Fibroblast of skin of back (primary cell): ENCODE measurements at places on chromosomes 11 and 22.

DNA sequence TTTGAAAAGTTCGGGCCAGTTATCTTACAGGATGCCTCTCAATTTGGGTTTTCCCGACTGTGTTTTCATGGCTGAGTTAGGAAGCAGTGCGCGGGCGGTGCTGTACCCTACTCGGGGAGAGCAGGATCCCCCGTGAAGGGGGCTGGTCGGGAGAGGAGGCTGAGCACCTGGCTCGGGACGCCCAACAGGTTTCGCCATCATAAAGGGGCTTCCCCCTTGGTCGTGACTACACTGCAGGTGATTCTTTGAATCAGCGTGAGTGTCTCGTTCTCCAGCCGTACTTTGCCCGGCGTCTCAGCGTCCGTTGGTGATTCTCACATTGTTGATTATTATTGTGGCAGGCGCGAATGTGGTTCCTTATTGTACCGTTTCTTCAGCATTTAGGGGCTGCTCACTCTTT lies 46.6 kb downstream of the ST14 start:
- DNase-seq: no peak

- peak; percentile 68 for DNase-seq
Measured at GRCh38 chr11:56876621-56877275, 112.0 kb upstream of the OR5AK2 start.

DNA sequence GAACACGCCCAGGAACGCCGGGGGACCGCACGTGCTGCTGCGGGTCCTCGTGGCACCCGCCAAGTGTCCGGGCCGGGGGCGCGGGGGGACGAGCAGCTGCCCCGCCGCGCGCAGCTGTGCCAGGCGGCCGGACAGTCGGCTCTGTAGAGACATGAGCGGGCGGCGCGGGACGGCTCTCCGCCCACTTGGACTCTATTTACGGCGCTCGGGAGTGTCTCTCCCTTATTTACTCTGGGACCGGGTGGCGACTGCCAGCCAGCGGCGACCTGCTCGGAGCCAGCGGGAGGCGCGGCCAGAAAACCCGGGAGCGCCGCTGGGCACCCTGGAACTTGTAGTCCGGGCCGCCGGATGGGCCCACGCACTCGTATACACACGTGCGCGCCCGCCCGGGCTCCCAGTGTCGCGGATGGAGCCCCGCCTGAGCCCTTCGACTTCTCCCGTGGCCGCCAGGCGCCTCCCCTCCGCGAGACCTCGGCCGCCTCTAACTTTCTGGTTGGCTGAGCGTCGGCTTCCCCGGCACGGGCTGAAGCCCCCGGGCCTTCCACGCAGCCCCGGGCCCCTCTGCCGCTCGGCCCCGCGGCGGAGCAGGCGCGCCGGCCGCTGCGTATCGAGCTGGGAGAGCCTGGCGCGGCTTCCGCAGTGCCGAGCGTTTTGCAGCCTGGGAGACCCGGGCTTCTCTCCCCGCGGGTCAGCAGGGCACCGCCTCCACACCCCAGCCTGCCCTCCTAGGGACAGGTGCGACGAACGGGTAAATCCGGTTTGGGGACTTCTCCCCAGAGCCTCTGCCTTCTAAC lies at the start of gene MACROD1:
MACROD1 (minus strand) TSS at position 272 of the 794 bp plus-strand sequence; CDS start at position 153, 119 bp downstream.
- peak; percentile 85 for DNase-seq

GRCh38 chr11:119223856-119224255 lies 17.7 kb downstream of the CBL start:
- peak; percentile 27 for DNase-seq

DNA sequence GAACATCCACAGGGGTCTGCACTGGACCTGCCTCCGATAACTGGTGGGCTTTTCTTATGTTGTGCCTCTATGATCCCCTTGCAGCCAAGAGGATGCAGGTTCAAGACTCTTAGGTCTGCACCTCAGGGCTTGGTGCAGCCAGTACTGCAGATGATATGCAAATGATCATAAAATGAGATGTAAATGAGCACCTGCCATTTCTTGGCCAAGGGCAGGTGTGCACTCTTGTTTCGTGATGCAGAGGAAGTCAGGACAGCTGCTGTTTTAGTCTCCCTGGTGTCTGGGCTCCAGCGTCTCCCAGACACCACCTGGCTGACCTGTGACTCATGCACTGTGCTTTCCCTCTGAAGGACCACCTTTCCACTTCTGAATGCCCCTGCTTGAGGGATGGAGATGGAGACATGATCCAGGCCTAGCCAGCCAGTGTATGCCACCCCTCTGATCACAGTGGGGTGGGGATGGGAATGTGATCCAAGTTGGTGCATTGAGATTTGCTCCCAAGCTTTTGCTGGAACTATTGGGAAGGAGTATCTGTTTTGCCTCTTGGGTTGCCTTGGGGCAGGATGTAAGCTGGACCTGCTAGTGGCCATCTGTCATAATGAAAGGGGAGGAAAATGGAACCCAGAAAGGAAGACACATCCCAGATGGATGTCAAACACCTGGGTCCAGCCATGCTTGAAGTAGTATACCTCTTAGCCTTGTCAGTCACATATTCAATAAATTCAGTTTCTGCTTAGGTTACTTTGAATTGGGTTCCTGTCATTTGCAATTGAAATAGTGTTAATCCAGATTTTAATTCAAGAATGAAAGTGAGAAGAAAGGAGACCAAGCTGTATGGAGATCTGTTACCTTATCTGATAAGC lies 3.3 kb upstream of the KCNJ11 start:
- no peak for DNase-seq

DNA sequence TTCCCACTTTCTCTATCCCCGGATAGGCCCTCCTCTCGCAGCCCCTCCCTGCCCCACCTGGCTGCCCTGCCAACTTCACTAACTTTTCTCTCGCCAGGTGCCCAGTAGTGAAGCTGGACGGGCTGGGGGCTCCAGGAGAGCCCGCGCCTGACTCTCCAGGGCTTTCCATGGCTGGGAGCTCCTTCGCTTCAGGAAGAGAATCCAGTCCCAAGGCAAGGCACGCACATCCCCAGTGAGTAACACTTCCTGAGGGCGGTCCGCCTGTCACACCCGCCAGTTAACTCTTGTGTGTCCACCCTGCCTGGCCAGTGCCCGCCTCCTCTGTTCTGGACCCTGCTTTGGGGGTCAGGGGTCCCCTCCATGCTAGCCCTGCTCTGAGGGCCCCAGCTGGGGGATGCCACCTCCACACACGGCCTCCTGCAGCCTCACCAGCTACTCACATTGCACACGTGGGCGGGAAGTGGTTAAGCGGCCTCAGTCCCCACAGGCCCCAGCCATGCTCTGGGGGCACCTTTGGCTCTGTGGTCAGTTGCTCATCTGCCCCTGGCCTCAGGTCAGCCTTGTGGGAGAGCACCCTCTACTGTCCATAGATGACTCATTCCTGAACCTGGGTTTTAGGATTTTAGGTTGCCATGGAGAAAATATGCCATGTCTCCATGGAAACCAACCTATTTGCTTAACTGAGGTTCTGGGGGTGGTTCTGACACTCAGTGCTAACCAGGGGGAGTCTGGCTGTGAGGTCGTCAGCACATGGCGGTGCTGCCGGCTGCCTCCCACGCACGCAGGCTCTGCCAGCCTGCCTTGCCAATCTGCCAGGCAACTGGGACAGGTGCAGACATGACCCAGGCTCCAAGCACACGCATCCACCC lies at the start of gene RIN1:
RIN1 (minus strand) TSS at position 201 of the 869 bp plus-strand sequence; CDS start at position 169, 32 bp downstream.
- peak; percentile 92 for DNase-seq

DNA sequence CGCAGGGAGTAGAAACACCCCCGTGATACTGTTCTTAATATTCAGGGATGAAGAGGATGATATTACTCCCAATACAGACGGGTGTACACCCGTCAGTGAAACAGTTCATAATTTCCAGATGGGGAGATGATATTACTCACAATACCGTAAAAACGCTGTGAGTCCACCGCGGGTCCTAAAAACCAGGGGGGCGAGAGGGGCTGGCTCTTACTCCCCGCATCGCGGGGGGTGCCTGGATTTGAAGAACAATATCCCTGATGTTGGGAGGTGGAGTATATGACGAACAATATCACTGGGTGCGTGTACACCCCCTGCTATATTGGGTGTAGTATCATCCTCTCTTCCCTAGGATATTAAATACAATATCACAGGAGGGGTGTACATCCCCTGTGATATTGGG lies 20.5 kb upstream of the APOL5 start:
- no peak for DNase-seq

- peak; percentile 85 for DNase-seq
Measured at GRCh38 chr22:27045103-27045947, 387.9 kb downstream of the MIAT start.

DNA sequence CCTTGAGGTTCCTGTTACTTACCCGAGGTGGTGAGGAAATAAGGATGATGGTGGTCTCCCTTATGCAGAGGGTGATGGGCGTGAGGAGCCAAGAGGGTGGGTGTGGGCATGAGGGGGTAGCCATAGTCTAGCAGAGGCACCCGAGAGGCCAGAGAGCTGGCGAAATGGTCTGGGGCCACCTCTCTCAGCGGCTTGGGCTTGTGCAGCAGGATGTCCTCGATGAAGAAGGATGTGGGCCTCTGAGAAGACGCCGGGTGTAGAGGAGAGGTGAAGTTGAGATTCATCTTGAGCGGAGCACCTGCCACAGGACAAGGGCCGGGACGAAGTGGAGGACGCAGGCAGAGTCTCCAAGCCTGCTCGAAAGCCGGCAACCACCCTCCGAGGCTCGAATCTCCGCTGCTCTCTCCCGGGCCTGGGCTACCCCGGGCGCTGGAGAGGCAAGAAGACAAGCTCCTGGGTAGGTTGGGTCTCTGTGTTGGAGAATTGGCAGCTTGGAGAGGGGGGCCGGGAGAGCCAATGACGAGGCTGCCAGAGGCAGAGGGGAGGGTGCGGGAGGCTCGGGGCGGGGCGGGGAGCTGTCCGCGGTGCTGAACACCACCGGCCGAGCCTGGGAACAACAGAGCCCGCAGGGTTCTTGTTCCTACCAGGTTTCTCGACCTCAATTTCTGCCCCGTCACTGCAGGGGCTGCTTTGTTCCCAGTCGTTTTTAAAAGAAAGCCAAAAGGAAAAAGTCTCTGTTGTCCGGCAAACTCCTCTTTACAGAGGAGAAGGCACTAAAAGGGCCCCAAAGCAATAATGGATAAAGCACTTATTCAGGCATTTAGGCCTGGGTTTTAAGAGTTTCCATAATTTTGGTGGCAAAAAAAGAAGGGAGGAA lies at the start of gene BSX:
BSX (minus strand) TSS at position 447 of the 877 bp plus-strand sequence; CDS start at position 284, 163 bp downstream.
- peak; percentile 54 for DNase-seq
